ENCODE measurements at places on chromosomes 5 and 9.

DNA sequence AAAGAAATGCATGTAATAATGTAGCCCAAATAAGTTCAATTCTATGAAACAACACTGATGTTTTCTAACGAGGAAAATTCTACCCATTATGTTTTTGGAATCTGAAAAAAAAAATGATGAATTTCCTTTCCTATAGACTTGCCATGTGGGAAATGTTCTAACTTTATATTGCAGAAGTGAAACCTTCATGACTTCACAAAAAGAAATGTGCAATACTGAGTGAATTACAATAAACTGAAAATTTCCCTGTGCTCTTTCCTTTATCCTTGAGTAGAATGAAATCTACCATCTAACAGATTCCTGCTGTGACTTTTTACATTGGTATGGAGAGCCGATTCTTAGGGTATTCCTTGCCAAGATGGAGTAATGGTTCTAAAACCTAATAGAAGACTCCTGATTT, 1622.5 kb downstream of the MAT2B start:
- DNase-seq: no peak

DNA sequence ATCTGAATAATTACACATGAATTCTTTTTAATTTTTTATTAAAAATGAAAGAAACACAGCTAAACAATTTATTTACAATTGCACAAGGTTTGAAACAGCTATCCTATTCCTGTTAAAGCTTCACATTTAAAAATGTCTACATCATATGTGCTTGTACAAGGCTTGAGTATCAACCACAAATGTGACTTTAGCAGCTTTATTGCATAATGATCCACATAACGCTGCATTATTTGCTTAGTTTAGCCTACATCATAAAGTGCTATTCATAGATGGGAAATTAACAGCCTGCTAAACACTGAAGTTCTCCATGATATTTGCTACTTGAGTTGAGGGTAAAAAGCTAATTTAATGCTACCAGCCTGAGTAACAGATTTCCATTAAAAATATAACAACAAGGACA, 45.0 kb downstream of the TRIM36 start:
- no peak for DNase-seq

- no peak for DNase-seq
These were observed 716 bp downstream of the HARS1 start for GRCh38 chr5:140690376-140690932.

DNA sequence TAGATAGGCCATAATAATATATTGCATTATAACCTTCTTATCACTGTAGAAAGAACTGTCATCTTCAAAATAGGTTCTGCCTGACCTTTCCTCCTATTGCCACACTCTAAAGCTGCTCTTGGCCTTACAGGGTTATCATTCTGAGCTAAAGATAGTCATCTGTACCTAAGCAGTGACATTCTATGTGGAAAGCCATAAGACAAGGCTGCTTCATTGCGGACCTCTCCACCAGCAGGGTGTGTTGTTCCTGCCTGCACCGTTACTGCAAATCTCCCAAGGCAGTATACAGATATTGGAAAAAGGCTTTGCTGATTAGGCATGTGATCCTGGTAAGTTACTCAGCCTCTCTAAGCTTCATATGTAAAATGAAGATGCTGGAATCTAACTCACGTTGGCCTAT, 8.1 kb downstream of the ZNF622 start:
- no peak for DNase-seq

DNA sequence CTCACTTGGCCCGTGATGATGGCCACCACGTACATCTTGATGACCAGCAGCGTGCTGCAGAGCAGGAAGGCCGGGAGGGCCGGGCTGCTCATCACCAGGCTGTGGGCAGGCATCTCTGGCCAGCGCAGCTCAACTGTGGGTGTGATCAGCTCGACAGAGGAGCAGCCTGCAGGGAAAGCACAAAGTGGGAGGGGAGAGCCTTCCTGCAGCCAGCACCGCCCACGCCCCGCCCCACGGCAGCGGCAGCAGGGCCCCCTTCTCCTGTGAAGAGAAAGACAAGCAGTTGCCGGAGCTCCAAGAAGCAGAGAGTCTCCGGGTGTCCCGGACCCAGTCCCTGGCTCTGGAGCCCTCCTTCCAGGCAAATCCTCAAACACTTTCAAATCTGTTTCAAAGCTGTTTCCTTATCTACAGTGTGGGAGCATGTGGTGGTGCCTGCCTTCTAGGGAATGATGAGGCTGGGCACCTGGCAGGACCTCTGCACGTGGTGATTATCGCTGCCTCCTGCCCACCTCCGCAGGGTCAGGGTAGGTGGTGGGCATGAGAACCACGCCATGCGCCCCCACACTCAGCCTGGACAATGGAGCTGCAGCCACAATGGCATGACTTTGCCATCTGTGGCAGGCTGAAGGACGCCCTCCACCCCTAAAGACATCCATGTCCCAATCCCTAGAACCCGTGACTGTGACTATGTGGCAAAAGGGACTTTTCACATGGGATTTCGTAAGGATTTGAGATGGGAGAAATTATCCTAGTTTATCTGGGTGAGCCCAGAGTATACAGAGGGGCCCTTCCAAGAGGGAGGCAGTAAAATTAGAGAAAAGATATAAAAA, at the start of gene PTGES:
Gene PTGES, minus strand, starts transcription at position 143 of the 830 bp plus-strand sequence. Its CDS starts 30 bp downstream, at position 113.
- DNase-seq: peak; percentile 74

- DNase-seq: peak; percentile 47
These were observed 2.8 kb downstream of the DCAF12 start for GRCh38 chr9:34123682-34124081.

GRCh38 chr9:71783120-71783523, 14.8 kb upstream of the CEMIP2 start:
- DNase-seq: peak; percentile 85

DNA sequence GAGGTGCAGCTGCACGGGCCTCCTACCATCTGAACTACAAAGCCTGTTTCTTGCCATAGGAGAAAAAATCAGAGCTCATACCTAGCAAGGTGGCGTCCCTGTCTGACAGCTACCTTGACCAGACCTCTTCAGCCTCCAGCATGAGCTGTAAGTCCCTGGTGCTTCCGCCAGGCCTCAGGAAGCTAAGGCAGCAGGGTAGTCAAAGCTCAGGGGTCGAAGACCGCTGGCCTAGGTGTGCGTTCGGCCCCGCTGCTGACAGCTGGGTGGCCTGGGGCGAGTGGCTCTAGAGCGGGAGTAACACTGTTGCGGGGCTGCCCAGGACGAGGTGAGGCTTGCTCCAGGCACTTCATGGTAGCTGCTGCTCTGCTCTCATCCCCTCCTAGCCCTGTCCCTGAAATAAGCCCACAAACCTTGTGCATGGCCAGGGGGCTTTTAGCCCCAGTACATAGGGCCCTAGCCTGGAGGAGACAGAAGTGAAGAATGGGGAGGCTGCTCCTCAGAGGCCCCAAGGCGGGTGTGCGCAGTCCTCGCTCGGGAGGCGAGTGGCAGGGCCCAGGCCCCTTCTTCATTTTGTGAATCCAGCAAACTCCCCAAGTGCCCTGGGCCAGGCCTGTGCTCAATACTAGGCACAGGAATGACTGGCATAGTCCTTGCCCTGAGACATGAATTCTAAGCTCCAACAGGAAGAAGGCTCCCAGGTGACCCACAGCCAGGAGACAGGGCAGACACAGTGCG, 5.4 kb downstream of the TOR2A start:
- DNase-seq: no peak

- DNase-seq: no peak
These were observed 13.9 kb downstream of the NR2F1 start for GRCh38 chr5:93596676-93597490.
